ENCODE measurements at places on chromosomes 4 and X.

- DNase-seq = no peak
Measured at GRCh38 chr4:6252051-6252450, 17.6 kb upstream of the WFS1 start.

DNA sequence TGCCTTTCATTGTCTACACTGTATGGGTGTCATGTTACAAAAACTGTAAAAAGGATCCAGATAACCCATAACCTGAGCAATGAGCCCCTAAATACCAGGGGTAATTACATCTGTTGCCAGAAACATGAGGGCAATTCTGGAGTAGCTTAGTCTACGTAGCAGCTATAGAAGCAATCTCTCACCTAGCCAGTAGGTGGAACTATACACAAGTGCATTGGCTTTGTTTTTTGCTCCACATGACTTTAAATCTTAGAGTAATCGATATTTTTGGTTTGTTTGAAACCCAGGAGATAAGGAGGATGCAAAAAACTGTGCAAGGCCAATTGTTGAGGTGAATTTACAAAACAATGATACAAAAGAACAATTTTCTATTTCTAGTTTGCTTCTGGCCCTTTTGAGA, 57.5 kb downstream of the GPR82 start:
- peak; percentile 49 for DNase-seq

DNA sequence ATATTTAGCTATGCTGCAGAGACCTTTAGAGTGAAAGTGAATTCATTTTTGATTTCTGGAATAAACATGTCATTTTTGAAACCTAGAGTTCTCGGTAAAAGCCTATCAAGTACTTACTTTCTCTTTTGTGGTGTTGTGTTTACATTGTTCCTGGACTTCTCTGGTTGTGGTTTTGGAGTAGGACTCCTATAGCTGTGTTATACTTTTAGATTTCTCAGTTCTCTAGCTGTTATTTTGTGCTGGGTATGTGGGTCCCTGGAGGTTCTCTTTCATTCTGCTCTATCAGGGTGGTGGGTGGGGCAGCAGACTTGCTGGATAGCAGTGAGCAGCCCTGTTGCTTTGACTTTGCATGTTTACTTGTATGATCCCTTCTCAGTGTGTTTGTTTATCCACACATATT, 25.6 kb upstream of the MSMO1 start:
- DNase-seq = peak; percentile 44

- no peak for DNase-seq
Measured at GRCh38 chrX:40832723-40833122, 97.4 kb upstream of the MED14 start.

DNA sequence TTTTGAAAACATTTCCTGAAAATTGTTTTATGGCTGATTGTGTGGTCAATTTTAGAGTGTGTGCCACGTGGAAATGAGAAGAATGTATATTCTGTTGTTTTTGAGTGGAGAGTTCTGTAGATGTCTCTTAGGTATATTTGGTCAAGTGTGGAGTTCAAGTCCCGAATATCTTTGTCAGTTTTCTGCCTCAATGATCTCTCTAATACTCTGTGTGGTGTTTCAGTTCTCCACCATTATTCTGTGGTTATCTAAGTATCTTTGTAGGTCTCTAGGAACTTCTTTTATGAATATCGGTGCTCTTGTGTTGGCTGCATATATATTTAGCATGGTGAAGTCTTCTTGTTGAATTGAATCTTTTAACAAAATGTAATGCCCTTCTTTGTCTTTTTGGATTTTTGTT, 113.3 kb downstream of the LINC00632 start:
- no peak for DNase-seq

DNA sequence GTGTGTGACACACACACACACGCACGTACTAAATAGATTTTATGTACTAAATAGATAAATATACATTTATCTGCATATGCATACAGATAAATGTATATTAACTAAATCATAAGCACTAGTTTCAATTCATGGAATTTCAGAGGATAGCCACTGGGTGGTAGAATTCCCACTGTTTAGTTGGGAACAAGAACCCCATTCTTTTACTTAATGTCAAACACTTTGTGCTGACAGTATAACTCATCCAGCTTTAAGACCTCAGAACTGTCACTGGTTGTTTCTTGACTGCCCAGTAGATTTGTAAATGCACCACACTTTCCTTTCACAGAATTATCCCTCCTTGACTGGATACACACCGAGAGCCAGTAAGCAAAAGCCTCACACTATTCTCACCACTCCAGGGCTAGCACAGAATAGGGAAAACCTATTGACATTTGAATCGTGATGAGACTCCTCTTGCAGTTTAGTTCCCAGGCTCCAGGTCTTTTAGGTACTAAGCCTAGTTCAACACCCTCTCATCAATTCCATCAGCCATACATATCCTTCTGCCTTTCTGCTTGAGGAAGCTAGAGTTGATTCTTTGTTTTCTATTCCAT, 32.4 kb downstream of the PPARGC1A start:
- DNase-seq = no peak

- no peak for DNase-seq
Measured at GRCh38 chr4:185709802-185710486, 102.0 kb downstream of the SORBS2 start.

DNA sequence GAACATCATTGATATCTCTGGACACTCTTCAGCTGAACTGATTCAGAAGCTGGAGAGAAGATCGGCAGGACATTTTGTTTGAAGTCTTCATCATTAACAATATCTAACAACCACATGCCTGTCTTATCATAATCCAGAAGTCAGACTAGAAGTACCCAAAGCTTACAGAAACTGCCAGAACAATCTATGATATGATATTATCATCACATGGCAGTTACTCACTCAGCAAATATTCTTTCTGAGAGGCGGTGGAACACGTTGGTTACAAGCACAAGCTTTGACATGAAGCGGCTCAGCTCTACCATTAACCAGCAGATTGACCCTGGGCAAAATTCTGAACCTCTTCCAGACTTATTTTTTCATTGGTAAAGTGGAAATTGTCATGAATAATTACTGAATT, 69.4 kb upstream of the KIT start:
- DNase-seq = no peak

DNA sequence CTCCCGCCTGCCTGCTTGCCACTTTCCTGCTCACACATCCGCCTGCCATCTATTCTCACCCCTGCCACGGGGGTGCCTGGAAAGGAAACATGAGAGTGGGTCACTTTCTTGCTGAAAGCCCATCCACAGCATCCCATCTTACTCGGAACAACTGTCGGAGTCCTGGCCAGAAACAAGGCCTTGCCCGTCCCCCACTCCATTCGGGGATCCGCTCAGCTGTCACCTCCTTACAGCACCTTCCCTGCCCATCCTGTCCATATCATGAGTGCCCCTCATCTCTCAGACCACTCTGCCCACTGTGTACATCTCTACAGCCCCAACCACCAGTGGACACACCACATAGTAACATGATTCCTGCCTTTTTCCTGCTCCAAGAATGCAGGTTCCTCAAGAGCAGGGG, 6.4 kb downstream of the EVC2 start:
- DNase-seq = no peak

DNA sequence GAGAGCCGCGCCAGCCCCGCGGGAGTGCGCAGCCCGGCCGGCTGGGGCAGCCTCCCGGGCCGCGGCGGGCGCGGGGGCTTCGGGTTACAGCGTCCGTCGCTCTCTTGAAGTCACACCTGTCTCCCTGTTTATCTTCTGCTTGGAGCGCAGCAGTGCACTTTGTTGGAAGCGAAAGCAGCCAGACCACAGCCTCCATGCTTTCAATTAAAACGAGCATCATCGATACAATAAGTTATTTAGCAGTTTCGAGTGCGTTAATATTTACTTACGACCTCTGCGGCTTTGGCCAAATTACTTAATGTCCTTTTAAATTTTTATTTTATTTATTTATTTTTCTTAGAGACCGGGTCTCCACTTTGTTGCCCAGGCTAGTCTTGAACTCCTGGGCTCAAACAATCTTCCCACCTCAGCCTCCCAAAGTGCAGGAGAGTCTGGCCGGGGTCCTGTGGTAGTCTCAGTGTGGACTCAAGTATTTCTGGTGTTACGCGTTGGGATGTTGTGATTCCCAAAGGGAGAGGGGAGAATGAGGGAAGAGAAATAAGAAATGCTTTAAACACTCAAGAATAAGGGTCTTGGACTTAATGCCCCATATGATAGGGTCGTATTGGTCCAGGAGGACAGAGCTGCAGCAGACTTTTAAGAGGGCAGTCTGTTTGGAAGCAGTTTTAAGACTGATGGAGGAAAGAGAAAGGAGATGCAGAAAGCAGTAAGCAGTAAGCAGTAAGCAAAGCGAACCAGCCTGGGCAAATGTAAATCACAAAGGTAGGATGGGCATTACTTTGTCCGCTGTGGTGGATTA, 504 bp upstream of the PDLIM3 start:
- DNase-seq = no peak

- DNase-seq = no peak
Measured at GRCh38 chr4:160371446-160371845, 1268.6 kb downstream of the RAPGEF2 start.

- DNase-seq = no peak
Measured at GRCh38 chrX:66221856-66222255, 57.8 kb downstream of the HEPH start.

DNA sequence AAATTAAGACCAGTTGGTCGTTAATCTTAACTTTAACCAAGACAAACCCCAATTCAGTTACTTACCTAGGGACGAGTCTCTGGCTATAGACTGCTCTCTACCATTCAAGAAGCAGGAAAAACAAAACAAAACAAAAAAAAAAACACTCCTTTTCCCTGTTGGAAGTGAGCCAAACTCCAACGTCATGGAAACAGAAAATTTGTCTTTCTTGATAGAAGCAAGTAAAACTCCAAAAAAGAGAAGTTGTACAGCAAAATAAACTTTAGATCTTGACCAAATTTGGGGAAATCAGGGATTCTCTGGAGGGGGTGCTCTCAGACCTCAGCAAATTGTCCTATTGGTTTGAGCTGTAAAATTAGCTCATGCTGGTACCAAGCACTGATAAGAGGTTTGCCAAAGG, 3.7 kb downstream of the CNGA1 start:
- no peak for DNase-seq

- no peak for DNase-seq
Measured at GRCh38 chrX:97401586-97402136, 518.0 kb downstream of the RPA4 start.

GRCh38 chrX:23656684-23657083, 10.6 kb upstream of the PRDX4 start:
- no peak for DNase-seq

GRCh38 chrX:109393859-109394258, 88.0 kb downstream of the GUCY2F start:
- no peak for DNase-seq

DNA sequence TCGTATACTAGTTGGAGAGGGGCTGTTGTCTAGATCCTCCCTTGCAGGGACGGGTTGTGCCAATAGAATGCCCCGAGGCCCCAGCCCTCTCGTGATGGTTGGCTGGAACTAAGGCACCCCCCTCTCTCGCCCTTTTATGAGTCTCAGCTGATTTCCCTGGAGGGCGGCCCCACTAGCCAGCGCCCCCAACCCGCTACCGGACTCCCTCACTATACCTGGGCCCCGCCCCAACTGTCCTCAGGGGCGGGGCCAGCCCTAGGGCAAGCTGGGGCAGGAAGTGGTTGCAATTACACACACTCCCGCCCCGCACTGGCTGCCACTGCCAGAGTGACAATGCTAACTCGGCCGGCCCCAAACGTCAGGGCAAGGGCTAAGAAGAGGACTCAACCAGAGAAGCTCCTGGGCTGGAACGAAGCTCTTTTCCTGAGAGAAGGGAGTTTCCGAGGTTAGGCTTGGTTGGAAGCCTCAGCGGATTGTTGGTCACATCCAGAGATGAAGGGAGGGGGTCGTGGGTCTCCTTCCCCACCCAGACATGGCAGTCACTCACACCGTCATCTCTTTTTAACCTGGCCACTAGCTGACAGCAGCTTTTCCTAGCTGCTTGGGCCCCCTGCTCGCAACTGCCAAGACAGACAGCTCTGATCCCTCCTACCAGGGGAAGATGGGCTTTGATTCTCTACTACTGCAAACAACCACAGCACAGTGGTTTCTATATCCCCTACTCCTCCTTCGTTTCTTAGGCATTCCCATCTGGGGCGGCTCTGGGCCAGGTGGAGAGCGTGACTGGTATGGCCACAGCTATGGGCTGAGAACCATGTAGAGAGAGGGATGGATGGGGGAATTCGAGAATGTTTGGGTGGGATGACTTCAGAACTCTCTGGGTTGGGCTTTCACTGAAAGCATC, 21.0 kb upstream of the BCORL1 start:
- DNase-seq = peak; percentile 85

DNA sequence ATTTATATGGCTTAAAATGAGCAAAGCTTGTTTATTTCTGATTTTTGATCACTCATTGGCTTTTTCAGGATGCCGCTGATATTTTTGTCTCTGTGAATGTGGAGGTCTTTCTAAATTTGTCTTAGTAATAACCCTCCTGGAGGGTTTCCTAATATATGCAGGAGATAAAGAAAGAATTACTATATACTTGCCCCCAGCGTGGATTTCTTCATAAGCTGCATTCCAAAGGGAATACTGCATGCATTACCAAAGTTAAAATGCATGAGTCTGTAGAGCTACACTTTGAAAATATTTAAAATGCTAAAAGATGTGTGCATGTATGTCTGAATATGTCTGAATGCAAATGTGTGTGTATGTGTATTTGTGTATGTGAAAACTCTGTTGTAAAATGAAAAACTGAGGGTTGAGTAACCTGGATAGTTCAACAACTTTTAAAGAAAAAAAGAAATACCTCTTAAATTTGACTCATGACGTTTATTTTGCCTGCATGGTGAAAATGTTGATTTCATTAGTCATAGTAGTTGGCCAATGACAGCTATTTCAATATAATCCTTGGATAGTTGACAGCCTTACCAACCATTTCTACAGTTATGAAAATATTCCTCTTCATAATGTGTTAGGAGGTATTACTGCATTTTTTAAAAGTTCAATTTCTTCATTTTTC, 113.2 kb upstream of the ZNF827 start:
- no peak for DNase-seq

DNA sequence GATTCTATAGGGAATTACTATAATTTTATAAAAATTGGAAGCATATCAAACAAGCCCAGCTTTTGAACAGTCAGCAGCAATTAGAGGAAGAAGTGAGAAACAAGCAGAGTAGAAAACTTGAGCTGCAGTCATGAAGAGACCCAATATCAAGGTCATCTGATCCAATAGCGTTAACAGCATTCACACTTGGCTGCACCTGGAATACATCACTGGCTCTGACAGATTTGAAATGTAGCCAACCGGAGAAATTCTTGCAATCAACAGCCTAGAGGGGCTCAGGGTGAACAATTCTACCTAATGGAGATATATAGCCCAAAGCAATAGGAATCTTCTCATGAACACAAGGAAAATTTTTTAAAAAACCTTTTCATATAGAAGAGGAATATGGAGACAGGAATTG, 13.6 kb downstream of the DDX53 start:
- DNase-seq = no peak

DNA sequence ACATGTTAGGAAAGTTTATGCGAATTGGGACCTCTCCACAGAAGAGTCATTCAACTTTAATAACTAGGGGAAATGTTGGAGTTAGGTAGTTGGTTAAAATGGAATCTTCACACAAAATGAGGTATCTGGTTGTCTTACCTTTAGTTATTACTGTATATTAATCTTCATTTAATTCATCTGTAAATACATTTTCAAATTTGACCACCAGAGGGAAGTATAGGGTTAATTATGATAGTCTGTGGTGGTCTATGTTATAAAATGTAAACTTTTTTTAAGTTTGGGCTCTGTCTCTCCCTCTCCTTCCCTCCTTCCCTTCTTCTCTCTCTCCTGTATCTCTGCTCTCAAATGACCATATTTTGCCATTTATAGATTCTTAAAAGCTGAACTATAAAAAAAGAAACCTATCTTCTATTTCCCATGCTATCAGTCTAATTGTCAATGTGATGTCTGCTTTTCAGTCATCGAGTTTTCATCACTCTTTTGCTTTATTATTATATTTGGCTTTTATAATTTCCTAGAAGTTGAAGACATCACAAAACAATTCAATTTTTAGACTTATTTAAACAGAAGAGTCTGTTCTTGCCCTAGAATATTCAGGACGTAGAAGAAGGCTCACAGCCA, 49.8 kb downstream of the TMEM144 start:
- no peak for DNase-seq
